ENCODE measurements at places on chromosomes 4 and X. TPM values are rescaled to one million over a fixed set of nuclear protein-coding genes. Genes with fewer than 3 reads are reported as not detected.

The MXRA5 gene
- 8.6 TPM for polyA plus RNA-seq

The CT45A5 gene
- polyA plus RNA-seq = not detected

DNA sequence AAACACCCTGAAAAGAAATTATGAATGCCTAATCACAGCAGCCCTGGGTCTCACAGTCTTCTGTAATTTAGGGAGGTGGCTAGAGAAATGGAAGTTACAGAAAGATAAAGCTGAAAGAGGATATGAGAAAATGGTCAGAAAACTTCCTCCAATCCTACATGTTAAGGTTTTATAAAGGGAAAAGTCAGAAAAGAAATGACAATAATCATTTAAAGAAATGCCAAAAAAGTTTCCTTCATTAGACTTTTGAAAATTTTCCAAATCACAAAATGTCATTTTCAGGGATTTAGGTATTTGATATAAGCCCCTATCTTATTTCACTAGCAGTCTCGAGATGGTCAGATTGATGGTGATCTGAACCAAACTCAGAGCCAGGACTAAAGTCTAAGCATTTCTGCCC is 276.2 kb downstream of the CHIC1 start:
- DNase-seq = no peak

- no peak for DNase-seq
Observed at GRCh38 chr4:125132729-125133128, 182.0 kb upstream of the FAT4 start.

DNA sequence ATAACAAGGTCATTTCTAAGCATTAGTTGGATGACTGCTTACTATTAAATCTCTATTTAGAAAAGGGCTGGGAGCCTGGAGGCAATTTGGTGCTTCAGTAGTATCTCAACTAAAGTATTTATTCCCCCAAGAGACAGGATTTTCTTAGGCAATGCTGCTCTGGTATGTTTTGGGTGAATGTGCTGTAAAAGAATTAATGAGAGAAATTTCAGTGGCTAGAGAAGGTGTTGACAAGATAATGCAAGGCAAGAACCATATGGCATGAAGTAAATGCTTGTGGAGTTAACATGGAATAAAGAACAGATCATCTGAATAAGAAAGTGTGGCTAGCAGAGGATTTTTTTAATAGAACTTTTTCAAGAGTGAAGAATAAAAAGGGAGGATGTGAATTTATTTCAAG is 3.9 kb downstream of the CYP2U1 start:
- no peak for DNase-seq

GRCh38 chrX:137178392-137178791 is 144.6 kb upstream of the GPR101 start:
- DNase-seq = no peak

Measured in right renal cortex interstitium (tissue), 3 donors.